ENCODE measurements at places on chromosomes 2 and 18.

DNA sequence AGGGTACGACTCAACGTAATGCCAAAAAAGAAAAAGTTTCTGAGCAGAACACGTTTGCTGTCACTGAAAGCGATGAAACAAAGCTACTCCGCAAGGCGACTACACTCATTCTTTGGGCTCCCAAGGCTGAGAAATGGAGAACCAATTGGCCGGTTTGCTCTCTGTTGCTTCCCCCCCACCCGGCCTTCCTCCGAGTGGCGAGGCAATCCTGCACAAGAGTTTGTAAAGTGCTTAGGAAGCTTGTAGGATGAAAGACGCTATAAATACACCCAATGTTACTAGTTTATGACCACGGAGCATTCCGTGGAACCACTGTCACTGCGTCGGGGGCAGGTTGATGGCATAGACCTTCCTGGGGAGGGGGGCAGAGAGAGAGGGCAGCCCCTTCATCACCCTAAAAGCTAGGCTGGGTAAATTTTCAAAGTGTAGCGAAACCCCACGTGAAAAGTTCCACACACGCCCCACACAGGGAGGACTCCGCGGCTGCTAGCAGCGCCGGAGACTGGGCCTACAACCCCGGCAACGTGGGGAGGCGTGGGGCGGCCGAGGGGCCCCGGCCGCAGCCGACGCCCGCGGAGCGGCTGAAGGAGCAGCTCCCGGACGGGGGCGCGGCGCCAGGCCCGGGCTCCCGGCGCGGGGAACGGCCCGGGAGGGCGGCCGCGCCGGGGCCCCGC lies 915 bp downstream of the CUL3 start:
- no peak for DNase-seq

GRCh38 chr18:48952287-48953103 lies 1.7 kb upstream of the SMAD7 start:
- no peak for DNase-seq

DNA sequence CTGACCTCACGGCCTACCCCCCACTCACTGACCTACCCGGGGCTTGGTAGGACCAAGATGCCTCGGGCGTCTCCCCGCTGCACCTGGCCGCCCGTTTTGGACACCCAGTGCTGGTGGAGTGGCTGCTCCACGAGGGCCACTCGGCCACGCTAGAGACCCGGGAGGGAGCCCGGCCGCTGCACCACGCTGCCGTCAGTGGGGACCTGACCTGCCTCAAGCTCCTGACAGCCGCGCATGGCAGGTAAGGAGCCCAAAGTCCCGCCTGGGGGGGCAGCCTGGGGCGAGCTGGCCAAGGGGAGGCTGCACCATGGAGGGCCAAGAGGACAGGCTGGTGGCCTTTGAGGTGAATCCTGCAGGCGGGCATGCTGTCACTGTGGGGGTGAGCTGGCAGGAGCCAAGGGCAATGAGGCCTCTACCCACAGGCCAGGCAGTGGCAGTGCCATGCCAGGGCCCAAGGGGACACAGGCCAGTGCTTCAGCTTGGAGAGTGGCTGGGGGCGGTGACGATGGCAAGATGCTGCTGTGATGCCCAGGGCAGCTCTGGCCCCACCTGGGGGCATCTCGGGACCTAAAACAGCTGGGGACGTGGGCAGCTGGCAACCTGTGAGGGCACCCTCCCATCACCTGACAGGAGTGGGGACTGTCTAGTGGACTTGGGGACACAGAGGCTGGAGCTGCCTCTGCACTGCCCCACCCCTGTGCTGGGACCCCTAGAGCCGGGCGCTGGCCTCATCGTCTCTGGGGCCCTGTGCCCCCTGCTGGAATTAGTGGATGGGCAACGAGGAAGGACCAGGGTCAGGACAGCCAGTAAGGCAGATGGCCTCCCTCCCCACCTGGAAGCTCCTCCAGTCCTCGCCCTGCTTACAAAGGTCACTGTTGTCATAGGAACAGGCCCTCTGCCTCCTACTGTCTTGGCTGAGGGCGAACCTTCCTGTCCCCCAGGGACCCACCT lies 2.0 kb downstream of the ESPNL start:
- DNase-seq = no peak

DNA sequence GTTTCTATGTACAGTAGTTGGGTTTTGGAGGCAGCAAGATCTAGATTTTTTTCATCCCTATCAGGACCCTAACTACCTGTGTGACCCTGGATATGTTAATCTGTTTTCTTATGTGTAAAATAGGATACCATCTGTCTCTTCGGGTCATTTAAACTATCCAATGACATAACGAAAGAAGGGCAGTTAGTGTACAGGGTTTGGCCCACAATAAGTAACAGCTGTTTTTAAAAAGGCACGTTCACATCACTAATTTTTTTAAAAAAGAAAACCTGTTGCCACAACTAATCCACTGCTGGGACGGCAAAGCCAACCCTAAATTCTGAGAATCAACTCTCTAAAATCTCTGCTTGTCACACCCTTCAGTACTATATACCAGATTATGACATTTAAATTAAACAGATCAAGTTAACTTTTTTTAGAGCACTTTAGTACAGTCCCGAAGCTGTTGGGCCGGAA lies 869 bp downstream of the USP40 start:
- no peak for DNase-seq

DNA sequence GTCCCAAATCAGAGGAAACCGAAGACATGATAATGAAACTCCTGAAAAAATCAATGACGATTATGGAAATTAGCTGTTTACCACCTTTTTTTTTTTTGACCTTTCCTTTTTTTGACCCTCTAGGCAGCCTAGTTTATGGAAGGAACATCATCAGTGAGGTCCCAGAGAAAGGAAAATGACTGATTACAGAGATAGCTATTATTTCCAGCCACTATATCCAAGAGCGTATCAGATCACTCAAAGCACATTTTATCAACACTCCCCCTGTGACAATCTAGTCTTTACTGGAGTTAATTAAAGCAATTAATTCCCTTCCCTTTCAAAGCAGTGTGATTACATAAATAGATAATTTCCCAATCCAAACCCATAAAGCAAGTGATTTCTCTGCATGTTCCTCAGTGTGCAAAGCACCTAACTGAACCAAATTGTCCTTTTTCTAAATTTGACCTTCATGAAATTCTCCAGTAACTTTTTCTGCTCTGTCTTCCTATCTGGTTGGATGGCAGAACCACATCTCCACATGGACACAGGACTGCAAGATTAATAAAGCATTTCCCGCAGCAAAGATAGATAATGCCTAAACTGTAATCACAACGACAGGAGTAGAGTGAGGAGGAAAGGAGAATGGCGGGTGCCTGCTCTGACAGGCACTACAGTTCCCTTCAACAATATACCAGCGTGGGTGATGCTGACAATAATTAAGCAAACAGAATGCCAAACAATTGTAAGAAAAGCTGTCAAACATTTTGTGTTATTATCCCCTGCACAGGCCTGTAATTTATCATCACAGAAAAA lies 194.4 kb downstream of the SLC8A1 start:
- DNase-seq = no peak
